ENCODE measurements at places on chromosomes 13 and 19.

DNA sequence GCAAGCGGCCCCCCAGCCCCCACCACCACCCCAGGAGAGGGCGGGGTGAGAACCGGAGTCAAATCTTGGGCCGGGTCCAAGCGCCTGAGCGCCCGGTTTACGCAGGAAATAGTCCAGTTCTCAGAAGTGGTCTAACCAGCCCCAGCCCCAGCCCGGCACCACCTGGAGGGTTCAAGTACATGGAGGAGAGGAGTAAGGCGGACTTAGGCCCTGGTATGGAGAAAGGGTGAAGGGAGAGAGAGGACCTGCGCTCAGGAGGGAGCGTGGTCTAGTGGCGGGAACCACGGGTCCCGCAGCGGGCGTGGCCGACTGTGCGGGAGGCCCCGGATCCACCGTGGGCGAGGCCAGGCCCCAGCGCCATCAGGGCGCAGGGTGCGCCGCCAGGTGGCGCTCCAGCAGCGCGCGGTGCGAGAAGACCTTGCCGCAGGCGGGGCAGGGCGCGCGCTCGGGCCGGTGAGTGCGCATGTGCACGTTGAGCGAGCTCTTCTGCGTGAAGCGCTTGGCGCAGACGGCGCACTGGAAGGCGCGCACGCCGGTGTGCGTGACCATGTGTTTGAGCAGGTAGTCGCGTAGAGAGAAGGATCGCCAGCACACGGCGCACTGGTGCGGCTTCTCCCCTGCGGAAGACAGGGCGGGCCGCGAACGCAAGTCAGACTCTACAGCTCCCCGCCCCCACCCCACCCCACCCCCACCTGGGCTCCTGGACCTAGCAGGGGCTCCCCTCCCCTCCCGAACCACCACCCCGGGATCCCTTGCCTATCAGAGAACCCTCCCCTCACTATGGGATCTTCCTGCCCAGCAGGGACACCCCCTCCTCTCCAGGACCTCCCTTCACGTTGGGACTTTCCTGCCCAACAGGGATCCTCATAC is 2.1 kb upstream of the SLC27A5 start:
- DNase-seq = peak; percentile 97

- no peak for DNase-seq
Observed at GRCh38 chr13:77056382-77056781, 29.4 kb upstream of the FBXL3 start.

- no peak for DNase-seq
Observed at GRCh38 chr13:66528944-66529576, 701.1 kb downstream of the PCDH9 start.

- peak; percentile 10 for DNase-seq
Observed at GRCh38 chr19:49340069-49340864, 5.1 kb downstream of the CD37 start.

DNA sequence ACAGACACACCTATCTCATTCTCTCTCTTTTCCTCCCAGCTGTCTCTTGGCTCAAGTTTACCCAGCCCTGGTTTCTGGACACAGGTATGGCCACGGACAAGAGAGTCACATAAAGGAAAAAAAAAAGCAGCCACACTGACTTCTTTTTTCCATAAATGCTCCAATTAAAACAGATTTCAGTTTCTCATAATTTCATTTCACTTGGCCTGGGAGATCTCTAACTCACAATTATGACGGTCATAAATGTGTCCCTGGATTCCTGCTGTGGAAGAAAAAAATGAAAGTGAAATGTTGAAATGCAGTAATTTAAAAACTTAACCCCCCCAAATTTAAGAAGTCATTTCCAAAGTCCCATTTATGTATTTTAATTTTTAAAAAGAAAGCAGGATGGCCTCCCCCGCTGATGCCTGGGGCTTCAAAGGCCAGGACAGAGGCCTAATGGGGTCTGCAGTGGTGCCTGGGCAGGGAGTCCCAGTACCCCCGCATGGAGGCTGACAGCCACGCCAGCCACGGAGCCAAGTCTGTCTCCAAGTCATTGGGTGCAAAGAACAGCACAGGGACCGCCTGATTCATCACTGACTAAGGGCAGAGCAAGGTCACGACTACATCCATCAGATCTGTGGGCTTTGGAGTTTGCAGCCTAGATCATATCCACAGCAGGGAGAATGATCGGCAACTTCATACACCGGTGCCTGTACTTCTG is 79.7 kb downstream of the TSHZ3 start:
- no peak for DNase-seq

DNA sequence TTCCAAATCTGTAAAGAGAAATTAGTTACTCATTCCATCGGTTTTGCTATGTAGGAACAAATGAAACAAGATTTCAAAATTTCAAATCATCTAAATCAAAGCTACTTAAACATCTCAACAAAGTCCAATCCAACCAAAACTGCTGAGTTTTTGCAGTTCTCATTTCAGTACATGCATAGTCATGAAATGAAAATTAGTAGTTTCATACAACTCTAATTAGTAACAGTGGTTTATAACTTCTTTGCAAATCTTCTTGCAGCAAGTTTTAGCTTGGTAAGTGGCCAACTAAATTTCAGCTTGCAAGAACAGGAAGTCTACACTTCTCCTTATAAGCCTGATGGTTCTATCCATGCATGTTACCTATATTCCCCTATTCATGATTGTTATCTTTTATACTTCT is 75.6 kb downstream of the SPRY2 start:
- DNase-seq = no peak

All from stimulated activated CD4-positive, alpha-beta T cell treated with anti-CD3 and anti-CD28 coated beads, Interleukin-15, amount 100 ng/mL, for 24 hours (primary cell).